Left ventricle myocardium superior (tissue), 1 donor: ENCODE measurements at places on chromosomes 7 and 10. TPM values are rescaled to one million over a fixed set of nuclear protein-coding genes. Genes with fewer than 3 reads are reported as not detected.

The OR2A42 gene
- not detected for total RNA-seq

The TCF7L2 gene
- total RNA-seq, result 13.5 TPM

The FAM25C gene
- total RNA-seq, result not detected

The CNNM1 gene
- 0.10 TPM for total RNA-seq

The CHN2 gene
- 32.2 TPM for total RNA-seq

The AKR1C2 gene
- total RNA-seq, result 14.2 TPM

The COL17A1 gene
- 0.32 TPM for total RNA-seq

The NME8 gene
- total RNA-seq, result not detected

The FEZF1 gene
- total RNA-seq, result not detected

The GIMAP2 gene
- total RNA-seq, result 6.9 TPM

The DGKB gene
- total RNA-seq, result 0.47 TPM

The MSMB gene
- not detected for total RNA-seq

The RRP12 gene
- total RNA-seq, result 11.6 TPM

The CFTR gene
- total RNA-seq, result 3.0 TPM

The HOXA2 gene
- total RNA-seq, result 0.12 TPM

The C10orf53 gene
- not detected for total RNA-seq
